ENCODE measurements at places on chromosomes 2 and 18.

DNA sequence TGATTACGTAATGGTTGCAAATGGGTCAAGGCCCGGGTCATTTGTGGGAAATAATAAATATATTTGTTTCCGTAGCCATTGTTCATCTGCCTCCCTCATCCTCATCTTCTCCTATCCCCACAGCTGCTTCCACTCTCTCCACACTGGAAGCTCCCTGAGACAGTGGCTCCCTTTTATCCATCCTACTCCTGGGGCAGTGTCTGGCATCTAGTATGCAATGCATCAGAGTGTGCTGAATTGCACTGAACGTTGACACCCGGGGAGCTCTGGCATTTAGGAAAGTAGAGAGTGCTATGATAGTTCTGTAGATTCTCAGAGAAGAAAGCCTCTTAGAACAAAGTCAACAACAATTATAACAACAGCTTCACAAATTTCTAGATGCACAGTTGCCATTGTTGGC, 45.5 kb upstream of the NAB1 start:
- no peaks in the 10 kb centered on the region for H3K36me3 ChIP-seq
- DNase-seq = no peak

DNA sequence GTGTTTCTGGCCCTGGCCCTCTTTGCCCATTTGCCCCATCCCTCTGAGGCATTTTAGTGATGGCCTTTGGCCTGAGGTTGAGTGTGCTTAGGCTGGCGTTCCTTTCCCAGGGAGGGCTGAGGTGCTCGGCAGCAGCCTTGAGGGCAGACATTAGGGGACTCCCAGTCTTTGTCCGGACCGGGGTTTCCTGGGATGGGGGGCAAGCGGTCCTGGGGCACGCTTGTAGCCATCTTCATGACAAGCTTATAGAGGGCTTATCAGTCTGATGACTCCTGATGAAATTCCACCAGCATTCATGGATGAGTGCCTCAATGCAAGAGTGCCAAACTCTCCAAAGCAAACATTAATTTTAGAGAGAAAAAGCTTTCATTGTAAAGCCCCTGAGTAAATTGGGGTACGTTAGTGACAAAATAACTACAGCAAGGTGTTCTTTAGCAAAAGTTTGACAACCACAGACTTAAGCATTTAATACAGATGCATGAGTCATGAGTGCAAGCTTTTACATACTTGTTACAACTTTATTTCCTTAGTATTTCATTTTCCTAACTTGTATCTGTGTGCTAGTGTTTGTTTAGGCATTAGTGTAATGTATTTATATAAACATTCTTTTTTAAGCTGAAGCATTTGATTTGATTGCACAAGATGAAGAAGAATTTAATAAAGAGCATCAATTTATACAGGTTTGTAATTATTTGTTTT, 45.6 kb downstream of the CEP192 start:
- H3K27ac ChIP-seq = no peak overlapping the region
- peaks cover 25% of the 10 kb centered on the region for H3K36me3 ChIP-seq
- no peaks in the 10 kb centered on the region for H3K27me3 ChIP-seq
- no peak for DNase-seq
- no peak overlapping the region for H3K4me3 ChIP-seq

DNA sequence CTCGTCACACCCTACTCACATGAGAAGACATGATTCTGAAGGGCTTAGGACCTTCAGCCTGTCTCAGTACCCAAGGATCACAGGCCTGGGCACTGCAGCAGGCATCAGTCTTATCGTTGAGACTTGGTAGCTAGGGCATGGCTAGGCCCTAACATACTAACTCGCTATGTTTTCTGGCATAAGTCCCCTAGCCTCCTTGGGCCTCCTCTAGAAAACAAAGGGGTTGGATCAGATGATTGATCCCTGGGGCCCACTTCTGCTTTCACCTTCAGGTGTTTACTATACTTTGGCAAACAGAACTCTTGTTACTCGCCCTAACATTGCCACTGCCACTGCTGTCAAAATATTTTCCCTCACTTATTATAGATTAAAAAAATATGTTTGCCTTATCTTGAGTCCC, 44.2 kb downstream of the VSNL1 start:
- no peaks in the 10 kb centered on the region for H3K4me1 ChIP-seq
- no peak overlapping the region for H3K4me3 ChIP-seq
- H3K36me3 ChIP-seq = no peaks in the 10 kb centered on the region
- DNase-seq = no peak

GRCh38 chr18:59420244-59420643, 61.2 kb upstream of the LMAN1 start:
- no peak overlapping the region for H3K27ac ChIP-seq
- DNase-seq = no peak
- H3K36me3 ChIP-seq = no peaks in the 10 kb centered on the region
- H3K4me3 ChIP-seq = no peak overlapping the region

GRCh38 chr18:37483221-37483971, 82.2 kb downstream of the CELF4 start:
- no peak overlapping the region for H3K4me3 ChIP-seq
- no peak for DNase-seq
- no peaks in the 10 kb centered on the region for H3K36me3 ChIP-seq
- H3K27me3 ChIP-seq = peaks cover 19% of the 10 kb centered on the region
- H3K27ac ChIP-seq = no peak overlapping the region
- peaks cover 3% of the 10 kb centered on the region for H3K4me1 ChIP-seq

DNA sequence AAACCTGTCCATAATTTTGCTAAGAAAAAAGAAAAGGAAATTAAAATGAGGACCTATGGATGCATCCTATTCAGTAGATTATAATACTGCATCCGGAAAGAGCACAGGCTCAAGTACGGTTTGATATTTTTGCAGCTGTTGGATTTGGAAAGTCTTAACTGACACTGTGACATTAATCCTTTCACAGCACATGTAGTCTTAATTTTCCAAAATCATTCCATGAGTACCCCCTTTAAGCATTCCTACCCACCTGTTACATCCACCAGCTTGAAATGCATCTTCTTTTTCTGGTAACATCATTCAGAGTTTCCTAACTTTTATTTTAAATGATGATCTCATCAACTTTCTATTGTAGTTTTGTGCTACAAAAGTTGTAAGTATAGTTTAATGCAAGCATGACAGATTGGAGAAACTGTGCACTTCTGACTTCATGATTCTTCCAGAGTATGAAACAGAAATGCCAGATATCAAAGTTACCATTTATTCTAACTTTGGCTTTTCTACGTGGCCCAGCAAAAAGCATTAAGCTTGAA, 113.5 kb downstream of the ESCO1 start:
- no peaks in the 10 kb centered on the region for H3K27me3 ChIP-seq
- H3K4me1 ChIP-seq = no peaks in the 10 kb centered on the region
- DNase-seq = no peak
- H3K36me3 ChIP-seq = no peaks in the 10 kb centered on the region
- no peak overlapping the region for H3K27ac ChIP-seq
- H3K4me3 ChIP-seq = no peak overlapping the region

- H3K4me1 ChIP-seq = no peaks in the 10 kb centered on the region
- no peaks in the 10 kb centered on the region for H3K36me3 ChIP-seq
- H3K27ac ChIP-seq = no peak overlapping the region
- H3K4me3 ChIP-seq = no peak overlapping the region
These were observed 99.0 kb downstream of the AGAP1 start for GRCh38 chr2:235592836-235593235.

DNA sequence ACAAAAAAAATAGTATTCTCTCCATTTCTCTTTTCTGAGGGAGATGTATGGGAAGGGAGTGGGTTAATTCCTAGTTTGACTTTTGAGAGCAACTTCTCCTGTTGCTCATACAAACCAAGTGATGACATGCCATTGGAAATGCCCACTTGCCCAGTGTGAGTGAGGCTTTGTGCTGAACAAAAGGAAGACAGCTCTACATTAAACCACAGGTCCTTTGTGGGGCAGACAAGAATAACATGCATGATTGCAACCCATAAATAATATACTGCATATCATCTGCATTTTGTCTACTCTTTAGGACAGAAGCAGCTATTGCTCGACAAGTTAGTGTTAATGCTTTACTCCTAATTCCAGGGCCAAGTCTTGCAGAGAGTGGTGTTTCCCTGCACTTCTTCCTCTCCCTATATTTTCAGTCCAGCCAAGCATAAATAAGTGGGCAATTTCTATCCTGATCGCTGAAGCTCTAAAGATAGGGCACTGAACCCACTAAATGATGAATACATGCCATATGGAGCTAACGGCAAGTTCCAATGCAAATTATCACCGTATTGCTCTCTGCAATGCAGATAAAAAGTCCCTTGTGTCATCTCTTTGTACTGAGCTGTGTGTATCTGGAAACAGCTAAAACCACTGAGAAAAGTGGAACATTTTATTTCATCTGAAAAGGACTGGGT, 19.4 kb upstream of the EHBP1 start:
- H3K36me3 ChIP-seq = no peaks in the 10 kb centered on the region
- H3K4me1 ChIP-seq = no peaks in the 10 kb centered on the region
- no peaks in the 10 kb centered on the region for H3K27me3 ChIP-seq
- H3K27ac ChIP-seq = no peak overlapping the region
- no peak overlapping the region for H3K4me3 ChIP-seq
- DNase-seq = no peak

GRCh38 chr2:203693242-203693879, 13.1 kb upstream of the CD28 start:
- H3K27ac ChIP-seq = no peak overlapping the region
- H3K4me3 ChIP-seq = no peak overlapping the region

DNA sequence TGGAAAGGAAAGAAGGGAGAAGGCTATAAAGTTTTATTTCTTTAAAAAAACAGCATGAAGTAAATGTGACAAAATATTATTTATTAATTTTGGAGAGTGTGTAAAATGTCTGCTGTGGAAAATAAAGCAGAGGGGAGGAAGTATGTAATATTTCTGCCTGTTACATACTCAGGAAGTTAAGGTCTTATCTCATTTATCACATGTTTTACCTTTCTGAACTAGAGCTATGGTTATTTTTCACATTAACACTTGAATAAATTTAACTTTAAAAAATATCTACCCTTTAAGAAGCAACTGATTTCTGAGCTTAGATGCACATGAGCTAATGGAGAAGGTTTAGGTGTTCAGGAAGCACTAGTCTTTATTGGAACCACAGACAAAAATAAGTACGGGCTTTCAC, 148.3 kb downstream of the GRB14 start:
- no peak overlapping the region for H3K27ac ChIP-seq
- H3K4me1 ChIP-seq = no peaks in the 10 kb centered on the region
- no peak for DNase-seq
- H3K27me3 ChIP-seq = no peaks in the 10 kb centered on the region
- no peaks in the 10 kb centered on the region for H3K36me3 ChIP-seq

DNA sequence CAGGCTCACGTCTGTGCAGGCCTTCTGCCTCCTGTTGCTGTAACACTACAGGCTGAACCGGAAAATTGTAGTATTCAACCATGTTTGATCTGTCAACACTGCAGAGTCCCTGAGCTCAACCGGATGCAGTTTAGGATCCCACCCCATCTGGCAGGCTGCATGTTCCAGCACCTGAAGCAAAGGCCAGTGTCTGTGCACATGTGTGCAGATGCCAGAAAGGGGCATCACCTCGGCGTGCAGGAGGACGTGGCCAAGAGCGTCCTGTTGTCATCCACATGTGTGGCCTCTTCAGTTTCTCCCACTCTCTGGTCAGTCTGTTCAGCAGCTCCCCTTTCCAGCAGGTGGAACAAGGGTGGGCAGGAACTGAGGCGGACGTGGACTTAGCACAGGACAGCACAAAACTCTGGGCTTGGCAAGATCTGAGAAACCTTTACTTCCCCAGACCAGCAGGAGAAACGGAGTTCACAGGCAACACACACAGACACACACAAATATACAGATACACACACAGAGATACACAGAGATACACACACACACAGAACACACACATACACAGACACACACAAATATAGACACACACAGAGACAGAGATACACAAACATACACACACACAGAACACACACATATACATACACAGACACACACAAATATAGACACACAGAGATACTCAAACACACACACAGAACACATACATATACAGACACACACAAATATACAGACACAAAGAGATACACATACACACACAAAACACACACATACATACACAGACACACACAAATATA, 111.3 kb downstream of the NDUFA10 start:
- peaks cover 13% of the 10 kb centered on the region for H3K4me1 ChIP-seq
- no peaks in the 10 kb centered on the region for H3K36me3 ChIP-seq
- no peaks in the 10 kb centered on the region for H3K27me3 ChIP-seq
- no peak for DNase-seq
- no peak overlapping the region for H3K27ac ChIP-seq

- H3K27ac ChIP-seq = no peak overlapping the region
- no peak overlapping the region for H3K4me3 ChIP-seq
- H3K36me3 ChIP-seq = no peaks in the 10 kb centered on the region
- H3K4me1 ChIP-seq = no peaks in the 10 kb centered on the region
- no peak for DNase-seq
These were observed 55.4 kb downstream of the KLF7 start for GRCh38 chr2:207110310-207110709.

- no peak overlapping the region for H3K27ac ChIP-seq
- no peaks in the 10 kb centered on the region for H3K27me3 ChIP-seq
- DNase-seq = no peak
- no peak overlapping the region for H3K4me3 ChIP-seq
- no peaks in the 10 kb centered on the region for H3K4me1 ChIP-seq
These were observed 755.4 kb upstream of the RAB6C start for GRCh38 chr2:129224022-129224421.

GRCh38 chr2:97745474-97746174, 32.2 kb downstream of the ZAP70 start:
- H3K36me3 ChIP-seq = no peaks in the 10 kb centered on the region
- DNase-seq = no peak
- H3K27me3 ChIP-seq = no peaks in the 10 kb centered on the region
- H3K4me3 ChIP-seq = peak overlapping the region; percentile 6

- no peaks in the 10 kb centered on the region for H3K36me3 ChIP-seq
- peaks cover 4% of the 10 kb centered on the region for H3K27me3 ChIP-seq
- H3K27ac ChIP-seq = no peak overlapping the region
- DNase-seq = no peak
- no peaks in the 10 kb centered on the region for H3K4me1 ChIP-seq
- no peak overlapping the region for H3K4me3 ChIP-seq
These were observed 25.6 kb upstream of the PTMA start for GRCh38 chr2:231682603-231683291.

- H3K27me3 ChIP-seq = no peaks in the 10 kb centered on the region
- DNase-seq = no peak
- no peak overlapping the region for H3K4me3 ChIP-seq
These were observed 99.3 kb downstream of the COPS8 start for GRCh38 chr2:237184919-237185552.

GRCh38 chr2:110100480-110100879, 15.1 kb downstream of the MALL start:
- no peaks in the 10 kb centered on the region for H3K4me1 ChIP-seq
- no peak overlapping the region for H3K27ac ChIP-seq
- H3K36me3 ChIP-seq = no peaks in the 10 kb centered on the region
- peaks cover 4% of the 10 kb centered on the region for H3K27me3 ChIP-seq
- H3K4me3 ChIP-seq = no peak overlapping the region

- no peak overlapping the region for H3K27ac ChIP-seq
- no peak for DNase-seq
- H3K4me3 ChIP-seq = no peak overlapping the region
- no peaks in the 10 kb centered on the region for H3K4me1 ChIP-seq
- peaks cover 83% of the 10 kb centered on the region for H3K36me3 ChIP-seq
These were observed 43.6 kb downstream of the UGGT1 start for GRCh38 chr2:128134573-128134972.

Data from effector memory CD4-positive, alpha-beta T cell (primary cell).